ENCODE measurements at places on chromosomes 5 and 9.

GRCh38 chr5:31911291-31912265 lies 262.5 kb downstream of the GOLPH3 start:
- DNase-seq, result no peak

DNA sequence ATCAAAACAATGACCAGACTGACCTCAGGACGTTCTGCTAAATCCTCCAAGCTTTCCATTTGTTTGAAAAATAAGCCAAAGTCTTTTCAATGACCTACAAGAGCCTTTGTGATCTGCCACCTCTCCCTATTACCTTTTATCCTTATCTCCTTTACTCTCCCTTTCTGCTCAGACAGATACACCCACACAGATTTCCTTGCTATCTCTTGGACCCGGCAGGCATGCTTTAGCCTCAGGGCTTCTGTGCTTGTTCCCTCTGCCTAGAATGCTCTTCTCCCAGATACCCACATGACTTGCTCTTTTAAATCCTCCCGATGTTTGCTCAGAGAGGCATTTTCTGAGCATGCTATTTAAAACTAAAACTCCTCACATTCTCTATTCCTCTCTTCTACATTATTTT lies 8.9 kb upstream of the ELOVL7 start:
- DNase-seq, result no peak

DNA sequence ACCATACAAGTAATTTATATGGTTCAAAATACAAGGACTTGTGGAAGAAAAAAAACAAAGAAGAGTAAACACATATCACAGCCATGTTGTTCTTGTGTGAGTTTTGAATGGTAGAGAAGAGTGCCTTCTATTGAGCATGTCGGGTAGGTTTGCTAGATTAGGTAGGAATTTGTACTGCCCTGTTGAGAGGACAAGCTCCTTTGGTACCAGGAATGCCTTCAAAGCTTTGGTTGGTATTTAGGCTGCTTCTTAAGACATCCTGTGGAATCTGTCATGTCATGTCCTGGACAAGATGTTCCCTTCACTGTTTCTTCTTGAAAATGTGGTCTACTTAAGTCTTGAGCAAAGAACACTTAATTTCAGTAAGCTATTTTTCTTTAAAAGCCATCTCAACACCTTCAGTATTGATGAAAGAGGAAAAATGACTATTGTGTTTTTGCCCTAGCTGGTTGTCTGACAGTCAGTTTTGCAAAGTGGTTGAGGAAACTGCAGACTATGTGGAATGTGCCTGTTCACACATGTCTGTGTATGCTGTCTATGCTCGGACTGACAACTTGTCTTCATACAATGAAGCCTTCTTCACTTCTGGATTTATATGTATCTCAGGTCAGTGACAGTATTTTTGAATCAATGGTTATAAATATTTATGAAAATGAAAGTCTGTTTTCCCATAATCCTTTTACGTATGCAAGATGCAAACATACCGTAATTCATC lies 296.9 kb downstream of the ADGRV1 start:
- DNase-seq, result no peak

DNA sequence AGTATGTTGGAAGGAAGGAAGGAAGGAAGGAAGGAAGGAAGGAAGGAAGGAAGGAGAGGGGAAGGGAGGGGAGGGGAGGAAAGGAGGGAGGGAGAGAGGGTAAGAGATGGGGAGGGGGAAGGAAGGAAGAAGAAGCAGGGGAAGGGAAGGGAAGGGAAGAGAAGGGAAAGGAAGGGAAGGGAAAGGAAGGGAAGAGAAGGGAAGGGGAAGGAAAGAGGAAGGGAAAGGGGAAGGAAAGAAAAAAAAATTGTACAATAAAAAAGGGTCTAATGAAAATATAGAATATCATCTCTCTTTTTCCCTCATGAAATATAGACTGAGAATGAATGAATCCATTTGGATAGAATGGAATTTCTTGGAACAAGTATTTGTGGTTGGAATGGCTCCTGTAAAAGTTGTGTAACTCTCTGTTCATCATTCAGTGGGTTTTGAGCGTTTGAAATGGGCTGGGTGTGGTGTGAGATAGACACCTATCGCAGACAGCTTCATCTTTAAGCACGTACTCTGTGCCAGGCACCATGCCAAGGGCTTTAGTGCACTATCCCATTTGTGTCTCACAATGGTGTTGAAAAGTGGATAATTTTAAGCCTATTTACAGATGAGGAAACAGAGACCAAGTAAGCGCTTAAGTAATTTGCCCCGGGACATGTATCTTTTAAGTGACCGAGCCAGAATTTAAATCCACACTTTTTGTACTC lies 11.6 kb upstream of the PAPPA start:
- DNase-seq, result no peak

DNA sequence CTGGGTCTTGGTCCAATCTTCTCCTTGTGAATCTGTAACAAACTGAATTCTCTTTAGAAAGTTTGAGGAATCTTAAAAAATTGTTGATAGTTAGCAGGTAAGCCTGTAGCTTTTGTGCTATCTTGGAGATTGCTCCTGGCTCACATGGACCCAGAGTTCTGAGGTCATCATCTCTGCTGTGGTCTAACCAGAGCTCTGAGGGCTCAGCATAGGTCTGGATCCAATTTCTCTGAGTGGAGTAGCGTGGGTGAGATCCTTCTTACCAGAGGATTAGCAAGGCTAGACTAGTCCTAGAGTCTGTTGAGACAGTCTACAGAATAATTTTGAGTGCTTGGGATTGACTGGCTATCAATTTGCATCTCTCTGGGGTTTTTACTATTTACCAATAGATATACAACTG lies 60.5 kb upstream of the IL6ST start:
- DNase-seq, result no peak
